DND-41 (cell line): ENCODE measurements at places on chromosomes 7 and 10.
A peak's percentile ranks its signal among the peaks of the same experiment; 100 is the strongest.

DNA sequence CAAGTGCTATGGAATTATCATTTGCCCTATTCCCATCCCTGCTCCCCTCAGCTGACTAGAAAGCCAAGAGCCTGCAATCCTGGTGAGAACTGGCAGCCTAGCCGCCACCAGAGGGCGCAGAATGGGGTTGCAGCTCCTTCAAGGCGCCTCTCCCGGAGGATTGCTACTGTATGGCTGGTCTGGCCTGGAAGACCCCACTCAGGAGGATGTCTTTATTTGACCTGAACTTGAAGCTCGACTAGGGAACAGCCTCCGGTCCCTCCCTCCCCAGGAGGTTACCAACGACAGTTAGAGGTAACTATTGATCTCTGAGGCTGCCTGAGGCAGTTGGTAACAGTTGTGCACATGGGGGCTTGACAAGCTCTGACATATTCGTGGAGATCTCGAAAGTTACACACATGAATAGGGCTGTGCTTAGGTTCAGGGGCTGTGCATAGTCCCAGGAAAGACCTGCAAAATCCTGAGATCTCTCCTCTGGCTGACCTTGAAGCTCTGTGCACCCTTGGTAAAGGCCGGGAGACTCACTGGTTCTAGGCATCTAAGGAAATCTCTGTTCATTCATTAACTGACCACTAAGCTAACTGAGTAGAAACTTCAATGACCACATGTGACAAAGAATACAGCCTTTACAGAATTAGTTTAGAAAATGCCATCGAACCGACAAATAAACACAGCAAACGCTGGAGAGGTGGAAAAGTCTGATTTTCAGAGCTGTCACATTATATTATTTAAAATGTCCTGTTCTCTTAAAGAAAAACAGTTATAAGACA is 65.7 kb downstream of the TSPAN12 start:
- no peaks in the 10 kb centered on the region for H3K4me1 ChIP-seq
- DNase-seq, result peak; percentile 66
- H3K27ac ChIP-seq, result no peak overlapping the region
- no peak overlapping the region for H3K4me3 ChIP-seq
- no peaks in the 10 kb centered on the region for H3K36me3 ChIP-seq

DNA sequence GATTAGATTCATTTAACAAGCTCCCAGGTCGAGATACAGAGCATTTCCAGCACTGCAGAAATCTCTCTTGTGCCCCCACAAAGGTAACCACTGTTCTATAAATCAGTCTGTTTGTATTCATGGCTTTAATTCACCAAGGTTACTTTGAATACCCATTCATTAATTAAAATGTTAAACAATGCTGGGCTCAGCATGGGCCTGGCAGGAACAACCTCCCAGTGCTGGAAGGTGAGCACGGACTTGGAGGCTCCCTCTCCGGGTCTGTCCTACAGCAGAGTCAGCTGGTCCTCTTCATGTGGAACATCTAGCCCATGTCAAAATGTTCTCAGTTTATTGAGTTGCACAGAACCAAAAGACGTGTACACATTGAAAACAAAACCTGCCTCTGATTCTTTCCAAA is 15.6 kb upstream of the EFCAB10 start:
- H3K27ac ChIP-seq, result no peak overlapping the region
- no peaks in the 10 kb centered on the region for H3K4me1 ChIP-seq
- no peak overlapping the region for H3K4me3 ChIP-seq
- no peaks in the 10 kb centered on the region for H3K36me3 ChIP-seq

DNA sequence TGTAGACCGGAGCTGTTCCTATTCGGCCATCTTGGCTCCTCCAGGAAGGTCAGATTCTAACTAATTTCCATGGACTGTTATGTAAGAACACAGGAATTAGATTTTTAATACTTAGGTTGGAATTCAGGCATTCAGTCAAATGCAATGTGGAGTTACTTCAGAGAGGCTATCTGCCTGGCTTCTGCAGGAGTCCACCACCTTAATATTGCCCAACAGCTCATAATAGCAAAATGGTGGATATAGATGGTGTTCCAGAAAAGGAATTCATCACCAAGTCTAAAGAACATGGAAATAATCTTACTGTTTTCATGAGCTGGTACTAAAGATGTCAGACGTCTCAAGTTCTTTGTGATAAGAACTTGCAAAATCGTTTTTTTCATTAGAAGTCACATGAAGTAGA is 39.5 kb downstream of the CRHR2 start:
- H3K4me1 ChIP-seq, result no peaks in the 10 kb centered on the region
- no peaks in the 10 kb centered on the region for H3K27me3 ChIP-seq
- no peak overlapping the region for H3K27ac ChIP-seq
- DNase-seq, result no peak

GRCh38 chr7:157139111-157139809 is 534 bp downstream of the UBE3C start:
- H3K4me3 ChIP-seq, result peak overlapping the region; percentile 40; the same call in 1 of the 2 replicates
- H3K27ac ChIP-seq, result peak overlapping the region; percentile 55
- no peaks in the 10 kb centered on the region for H3K27me3 ChIP-seq
- H3K36me3 ChIP-seq, result peaks cover 40% of the 10 kb centered on the region

DNA sequence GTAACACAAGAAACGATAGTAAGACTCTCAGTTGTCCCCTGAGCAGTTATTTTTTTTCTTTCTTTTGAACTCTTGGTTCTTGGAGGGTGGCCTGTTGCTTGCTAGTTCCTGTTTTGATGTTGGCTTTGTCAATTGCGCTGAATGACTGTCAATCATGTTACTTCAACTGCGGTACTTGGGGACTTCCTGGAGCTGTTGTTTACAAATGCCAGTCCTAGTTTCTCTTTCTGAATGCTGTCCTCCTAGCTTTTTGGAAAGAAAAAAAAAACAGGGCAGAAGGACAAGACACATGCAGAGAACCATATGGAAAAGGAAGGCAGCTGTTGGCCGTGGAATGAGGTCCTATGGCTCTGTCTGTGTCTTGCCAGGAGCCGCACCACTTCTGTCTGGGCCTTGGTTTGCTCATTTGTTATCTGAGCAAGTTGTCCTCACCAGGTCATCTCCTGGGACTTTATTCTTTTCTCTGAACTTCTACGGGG is 7.0 kb upstream of the PDCD4 start:
- H3K27ac ChIP-seq, result no peak overlapping the region
- peak; percentile 22 for DNase-seq
- H3K4me1 ChIP-seq, result peaks cover 20% of the 10 kb centered on the region
- no peaks in the 10 kb centered on the region for H3K36me3 ChIP-seq

- no peaks in the 10 kb centered on the region for H3K36me3 ChIP-seq
- no peaks in the 10 kb centered on the region for H3K4me1 ChIP-seq
- no peak overlapping the region for H3K27ac ChIP-seq
- DNase-seq, result no peak
- H3K4me3 ChIP-seq, result no peak overlapping the region
Measured at GRCh38 chr7:93015101-93015778, 102.5 kb downstream of the SAMD9 start.

- H3K27ac ChIP-seq, result peak overlapping the region; percentile 94
- H3K27me3 ChIP-seq, result no peaks in the 10 kb centered on the region
- H3K4me3 ChIP-seq, result peak overlapping the region; percentile 40
Measured at GRCh38 chr7:92831716-92832533, 4.4 kb downstream of the CDK6 start.

- DNase-seq, result no peak
- H3K36me3 ChIP-seq, result no peaks in the 10 kb centered on the region
- H3K27ac ChIP-seq, result no peak overlapping the region
- H3K4me3 ChIP-seq, result no peak overlapping the region
Measured at GRCh38 chr10:48658975-48659269, 25.8 kb upstream of the WDFY4 start.

- no peaks in the 10 kb centered on the region for H3K4me1 ChIP-seq
- no peak overlapping the region for H3K4me3 ChIP-seq
- no peaks in the 10 kb centered on the region for H3K27me3 ChIP-seq
- no peaks in the 10 kb centered on the region for H3K36me3 ChIP-seq
- DNase-seq, result no peak
- H3K27ac ChIP-seq, result no peak overlapping the region
Measured at GRCh38 chr10:107104026-107104652, 60.4 kb downstream of the SORCS1 start.

DNA sequence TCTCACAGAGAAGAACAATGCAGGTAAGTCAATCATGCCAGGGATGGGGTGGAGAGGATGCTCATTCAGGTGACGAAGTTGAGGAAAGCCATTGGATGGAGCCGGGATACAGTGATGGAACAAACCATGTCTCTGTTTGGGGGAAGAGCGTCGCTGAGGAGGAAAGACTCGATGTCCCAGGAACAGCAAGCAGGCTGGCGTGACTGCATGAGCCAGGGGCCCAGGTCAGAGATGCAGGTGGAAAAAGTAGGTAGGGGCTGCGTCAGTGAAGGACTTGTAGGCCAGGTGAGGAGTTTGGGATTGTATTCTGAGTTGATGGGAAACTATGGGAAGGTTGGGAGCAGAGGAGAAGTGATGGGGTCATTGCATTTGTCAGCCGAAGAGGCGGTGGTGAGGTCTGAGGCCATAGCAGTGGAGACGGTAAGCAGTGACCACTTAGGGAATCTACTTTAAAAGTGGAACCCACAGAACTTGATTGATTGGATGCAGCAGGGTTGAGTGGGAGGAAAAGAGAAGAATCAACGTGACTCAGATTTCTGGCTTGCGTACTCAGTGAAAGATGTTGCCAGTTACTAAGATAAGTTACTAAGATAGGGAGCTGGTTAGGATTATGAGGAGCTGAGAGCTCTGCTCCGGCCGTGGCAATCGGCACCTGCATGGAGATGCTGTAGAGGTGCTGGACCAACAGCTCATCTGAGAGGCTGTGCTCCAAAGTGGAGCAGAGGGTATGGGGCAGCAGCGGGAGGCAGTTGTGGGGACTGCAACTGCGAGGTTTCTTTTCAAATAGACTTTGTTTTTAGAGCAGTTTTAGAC is 12.5 kb upstream of the IL2RA start:
- DNase-seq, result no peak
- H3K4me1 ChIP-seq, result peaks cover 38% of the 10 kb centered on the region
- no peak overlapping the region for H3K4me3 ChIP-seq
- no peaks in the 10 kb centered on the region for H3K27me3 ChIP-seq
- no peak overlapping the region for H3K27ac ChIP-seq
- no peaks in the 10 kb centered on the region for H3K36me3 ChIP-seq

DNA sequence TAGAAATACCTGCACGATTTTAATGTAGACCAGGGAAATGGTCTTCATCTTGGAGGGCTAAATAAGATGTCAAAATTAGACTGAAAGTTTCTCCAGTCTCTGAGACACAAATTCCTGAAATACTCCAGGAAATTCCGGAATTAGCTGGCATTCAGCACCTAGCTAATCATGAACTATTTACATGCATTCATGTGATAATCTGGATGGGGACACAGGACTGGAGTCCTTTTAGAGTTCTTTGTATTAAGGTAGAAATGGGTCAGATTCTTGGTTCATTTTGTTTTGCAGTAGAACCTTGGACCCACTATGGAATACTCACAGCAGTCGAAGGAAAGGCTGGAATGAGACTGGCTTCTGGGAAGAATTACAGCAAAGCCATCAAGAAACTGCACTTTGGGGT is 65.3 kb upstream of the MDFIC start:
- H3K27me3 ChIP-seq, result no peaks in the 10 kb centered on the region
- no peak overlapping the region for H3K4me3 ChIP-seq
- no peak for DNase-seq
- H3K4me1 ChIP-seq, result no peaks in the 10 kb centered on the region
- no peaks in the 10 kb centered on the region for H3K36me3 ChIP-seq
